Stimulated activated CD4-positive, alpha-beta T cell treated with anti-CD3 and anti-CD28 coated beads, Interleukin-12 subunit alpha, Interleukin-12 subunit beta, amount 100 ng/mL, for 48 hours (primary cell): ENCODE measurements at places on chromosomes 12 and 14.

DNA sequence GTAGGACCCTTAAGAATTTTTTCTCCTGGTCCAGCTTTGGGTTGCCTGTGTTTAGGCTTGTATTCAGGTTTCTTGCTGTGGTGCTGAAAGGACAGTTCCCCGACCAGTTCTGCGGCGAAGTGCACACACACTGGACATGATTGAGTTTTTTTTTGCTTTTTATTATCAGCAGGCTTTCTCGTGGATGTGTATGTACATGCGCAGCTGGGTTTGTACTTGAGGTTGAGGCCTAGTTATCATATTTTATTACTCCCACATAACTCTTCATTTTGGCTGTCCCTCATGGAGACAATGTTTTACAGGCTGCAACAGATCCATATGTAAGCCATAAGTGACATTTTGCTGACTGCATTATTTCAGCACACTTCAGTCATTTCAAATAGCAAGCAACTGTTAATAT is 2.5 kb downstream of the SCN8A start:
- no peak for DNase-seq

GRCh38 chr12:10363914-10364814 is 25.7 kb downstream of the KLRK1 start:
- no peak for DNase-seq

GRCh38 chr14:68824517-68825347 is 31.9 kb upstream of the ZFP36L1 start:
- no peak for DNase-seq

DNA sequence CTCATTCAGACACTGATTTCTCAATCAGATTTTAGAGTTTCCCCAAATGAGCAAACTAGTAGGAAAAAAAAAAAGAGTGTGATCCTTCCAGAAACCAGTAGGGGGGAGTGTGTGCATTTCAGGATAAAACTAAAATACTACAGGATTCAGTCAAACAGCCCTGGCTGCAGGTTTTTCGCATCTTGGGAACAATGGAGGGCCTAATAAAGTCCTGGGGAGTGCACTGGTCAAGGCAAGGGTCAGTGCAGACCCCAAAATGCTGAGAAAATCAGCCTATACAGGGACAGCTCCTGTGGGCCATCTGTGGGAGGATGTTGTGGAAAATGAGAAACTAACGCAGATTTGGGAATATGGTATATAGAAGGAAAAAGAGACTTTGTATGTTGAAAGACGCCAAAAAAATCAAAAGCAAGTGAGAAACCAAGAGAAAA is 22.2 kb upstream of the ABCD4 start:
- DNase-seq = no peak

DNA sequence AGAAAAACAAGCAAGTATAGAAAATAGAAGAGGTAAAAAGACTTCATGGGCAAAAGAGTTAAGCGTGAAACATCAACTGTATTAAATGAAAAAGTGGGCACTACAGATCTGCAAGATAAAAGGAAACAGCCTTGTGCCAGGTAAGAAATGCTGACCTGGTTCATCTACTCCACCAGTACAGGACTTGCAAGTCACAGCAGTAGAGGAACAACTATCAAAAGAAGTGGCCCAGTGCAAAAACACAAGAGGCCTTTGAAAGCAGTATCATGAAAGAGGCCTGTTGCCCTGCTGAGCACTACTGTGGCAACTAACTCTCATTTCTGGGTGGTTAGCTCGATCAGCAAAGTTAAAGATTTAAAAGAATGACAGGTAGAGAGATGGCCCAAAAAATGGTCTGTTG is 10.5 kb downstream of the DHRS7 start:
- no peak for DNase-seq

GRCh38 chr12:110965574-110965973 is 45.2 kb upstream of the MYL2 start:
- DNase-seq = no peak

DNA sequence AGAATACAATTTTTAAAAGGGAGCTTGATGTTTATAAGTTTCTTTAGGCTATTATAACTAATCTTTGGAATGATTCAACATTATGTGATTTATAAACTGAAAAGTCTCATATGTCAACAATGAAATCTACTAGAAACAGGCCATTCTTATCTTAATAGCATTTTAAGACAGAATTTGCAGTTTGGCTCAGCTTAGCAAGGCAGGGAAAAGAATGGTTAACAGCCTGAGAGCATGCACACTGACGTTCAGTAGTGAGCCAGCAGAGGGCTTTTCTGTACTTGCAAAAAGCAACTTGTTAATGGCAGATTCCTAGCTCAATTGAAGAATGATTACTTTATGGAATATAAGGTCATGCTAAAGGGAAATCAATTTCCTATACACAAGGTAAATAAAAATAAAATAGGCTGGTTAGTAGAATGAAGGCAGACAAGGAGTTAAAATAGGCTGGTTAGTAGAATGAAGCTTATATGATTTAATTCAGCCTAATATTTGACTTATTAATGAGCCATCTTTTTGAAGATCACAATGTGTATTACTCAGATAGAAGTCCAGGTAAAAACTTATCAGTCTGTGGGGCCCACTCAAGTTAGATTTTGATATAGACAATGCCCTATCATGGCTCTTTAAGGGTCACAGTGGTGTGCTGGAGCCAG is 95.9 kb downstream of the OTOGL start:
- DNase-seq = no peak

DNA sequence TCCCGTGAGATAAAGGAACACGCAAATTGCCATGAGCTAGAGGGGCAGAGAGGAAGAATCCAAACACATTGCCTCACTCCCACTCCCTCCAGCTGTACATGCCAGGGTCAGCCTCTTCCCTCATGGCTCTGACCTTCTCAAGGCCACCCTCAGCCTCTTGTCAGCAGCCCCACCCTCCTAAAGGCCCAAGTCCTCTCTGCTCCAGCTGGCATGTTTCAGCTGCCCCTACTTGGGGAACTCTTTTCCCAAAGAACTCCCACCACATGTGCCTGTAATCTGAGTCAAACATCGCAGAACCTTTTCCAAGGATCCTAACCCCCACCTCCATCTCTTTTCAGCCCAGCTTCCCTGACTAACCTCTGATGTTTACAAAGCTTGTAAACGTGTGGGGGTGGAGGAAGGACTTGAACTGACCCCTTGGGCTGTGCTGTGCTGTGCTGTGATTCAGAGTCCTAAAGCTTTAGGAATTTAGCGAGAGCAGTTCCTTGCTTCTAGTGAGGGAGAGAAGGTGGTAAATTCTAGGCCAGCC is 7.3 kb upstream of the CACNB3 start:
- no peak for DNase-seq
